ENCODE measurements at places on chromosomes 4 and X. TPM values are rescaled to one million over a fixed set of nuclear protein-coding genes. Genes with fewer than 3 reads are reported as not detected.

DNA sequence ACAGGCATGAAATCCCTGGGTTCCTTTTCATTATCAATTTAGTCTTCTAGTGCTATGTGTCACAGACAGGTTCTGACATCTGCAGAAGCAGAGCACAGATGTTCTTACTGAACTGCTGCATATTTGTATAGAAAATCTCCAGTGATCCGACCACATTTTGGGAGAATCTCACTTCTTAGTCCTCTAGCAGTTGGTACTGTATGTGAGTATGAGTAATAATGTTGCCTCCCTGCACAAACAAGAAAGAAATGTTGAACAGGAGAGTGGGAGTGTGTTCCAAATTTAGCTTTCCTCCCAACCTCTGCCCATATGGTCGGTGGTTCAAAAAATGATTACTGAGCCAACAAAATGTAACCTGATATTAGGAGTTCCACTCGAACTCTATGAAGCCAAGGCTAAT, 165.3 kb upstream of the GPC4 start:
- DNase-seq, result no peak

ARAP2 gene
- total RNA-seq, result 21.6 TPM

TLR2 gene
- 95.4 TPM for total RNA-seq

SLC7A11 gene
- total RNA-seq, result 0.79 TPM

DNA sequence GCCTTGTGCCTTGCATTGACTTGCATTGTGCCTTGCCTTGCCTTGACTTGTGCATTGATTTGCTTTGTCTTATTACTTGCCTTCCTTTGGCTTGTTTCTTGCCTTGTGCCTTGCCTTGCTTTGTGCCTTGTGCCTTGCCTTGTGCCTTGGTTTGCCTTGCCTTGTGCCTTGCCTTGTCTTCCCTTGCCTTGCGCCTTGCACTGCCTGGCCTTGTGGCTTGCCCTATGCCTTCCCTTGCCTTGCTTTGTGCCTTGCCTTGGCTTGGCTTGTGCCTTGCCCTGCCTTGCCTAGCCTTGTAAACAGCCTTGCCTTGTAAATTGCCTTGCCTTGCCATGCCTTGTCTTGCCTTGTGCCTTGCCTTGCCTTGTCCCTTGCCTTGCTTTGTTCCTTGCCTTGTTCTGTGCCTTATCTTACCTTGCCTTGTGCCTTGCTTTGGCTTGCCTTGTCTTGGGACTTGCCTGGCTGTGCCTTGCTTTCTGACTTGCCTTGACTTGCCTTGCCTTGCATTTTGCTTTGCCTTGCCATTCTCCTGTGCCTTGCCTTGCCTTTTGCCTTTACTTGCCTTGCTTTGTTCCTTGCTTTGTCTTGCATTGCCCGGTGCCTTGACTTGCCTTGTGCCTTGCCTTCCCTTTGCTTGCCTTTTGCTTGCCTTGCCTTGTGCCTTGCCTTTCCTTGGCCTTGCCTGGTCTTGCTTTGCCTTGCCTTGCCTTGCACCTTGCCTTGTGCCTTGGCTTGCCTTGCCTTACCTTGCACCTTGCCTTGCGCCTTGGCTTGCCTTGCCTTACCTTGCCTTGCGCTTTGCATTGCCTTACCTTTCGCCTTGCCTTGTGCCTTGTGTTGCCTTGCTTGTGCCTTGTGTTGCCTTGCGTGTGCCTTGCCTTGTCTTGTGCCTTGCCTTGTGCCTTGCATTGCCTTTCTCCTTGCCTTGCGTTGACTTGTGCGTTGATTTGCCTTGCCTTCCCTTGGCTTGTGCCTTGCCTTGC, 97.5 kb downstream of the TAB3 start:
- no peak for DNase-seq

GRCh38 chr4:108359986-108360681, 191.4 kb upstream of the LEF1 start:
- no peak for DNase-seq

LAMP2 gene
- total RNA-seq, result 114 TPM

UGT2B10 gene
- not detected for total RNA-seq

Data from omental fat pad (tissue), 4 donors.